ENCODE measurements at places on chromosomes 7 and 10.

- no peak for DNase-seq
Measured at GRCh38 chr7:106452031-106452851, 167.5 kb upstream of the NAMPT start.

DNA sequence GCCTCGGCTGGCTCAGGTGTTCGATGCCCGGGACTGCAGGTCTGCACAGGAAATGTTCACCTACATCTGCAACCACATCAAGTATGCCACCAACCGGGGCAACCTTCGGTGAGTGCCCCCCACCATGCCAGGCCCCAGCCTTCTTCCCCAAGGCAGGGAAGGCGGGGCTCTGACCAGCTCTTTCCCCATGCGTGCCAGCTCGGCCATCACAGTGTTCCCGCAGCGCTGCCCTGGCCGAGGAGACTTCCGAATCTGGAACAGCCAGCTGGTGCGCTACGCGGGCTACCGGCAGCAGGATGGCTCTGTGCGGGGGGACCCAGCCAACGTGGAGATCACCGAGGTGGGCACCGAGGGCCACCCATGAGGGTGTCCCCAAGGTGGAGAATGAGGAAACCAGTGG lies 7.5 kb downstream of the NOS3 start:
- DNase-seq, result no peak

DNA sequence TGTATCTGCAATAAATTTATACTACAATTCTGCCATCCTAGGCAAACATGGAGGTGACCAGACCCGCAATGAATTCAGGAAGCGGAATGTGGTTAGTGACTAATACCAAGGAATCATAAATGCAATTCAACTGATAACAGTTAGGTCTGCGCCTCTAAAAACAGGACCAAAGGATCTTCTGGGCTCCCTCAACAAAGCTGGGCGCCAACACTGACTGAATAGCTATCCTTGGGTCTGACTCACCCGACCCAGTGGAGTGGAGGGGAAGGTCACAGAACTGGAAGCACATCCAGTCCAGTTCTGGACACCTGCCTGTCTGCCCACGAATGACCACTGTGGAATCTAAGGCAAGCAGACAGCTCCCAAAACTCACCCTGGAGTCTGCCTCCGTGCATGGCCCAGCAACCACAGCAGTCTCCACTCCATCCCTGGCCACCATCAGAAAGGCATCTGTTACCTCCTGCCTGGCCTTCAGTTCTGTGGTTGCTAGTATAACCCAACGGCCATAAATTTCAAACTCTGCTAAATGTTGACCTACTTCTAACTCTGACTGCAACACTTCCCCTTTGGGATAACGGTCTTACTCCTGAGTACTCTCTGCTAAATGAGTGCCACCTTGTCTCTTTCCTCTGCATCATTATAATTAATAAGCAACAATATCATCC lies 43.0 kb upstream of the DLX6 start:
- no peak for DNase-seq

DNA sequence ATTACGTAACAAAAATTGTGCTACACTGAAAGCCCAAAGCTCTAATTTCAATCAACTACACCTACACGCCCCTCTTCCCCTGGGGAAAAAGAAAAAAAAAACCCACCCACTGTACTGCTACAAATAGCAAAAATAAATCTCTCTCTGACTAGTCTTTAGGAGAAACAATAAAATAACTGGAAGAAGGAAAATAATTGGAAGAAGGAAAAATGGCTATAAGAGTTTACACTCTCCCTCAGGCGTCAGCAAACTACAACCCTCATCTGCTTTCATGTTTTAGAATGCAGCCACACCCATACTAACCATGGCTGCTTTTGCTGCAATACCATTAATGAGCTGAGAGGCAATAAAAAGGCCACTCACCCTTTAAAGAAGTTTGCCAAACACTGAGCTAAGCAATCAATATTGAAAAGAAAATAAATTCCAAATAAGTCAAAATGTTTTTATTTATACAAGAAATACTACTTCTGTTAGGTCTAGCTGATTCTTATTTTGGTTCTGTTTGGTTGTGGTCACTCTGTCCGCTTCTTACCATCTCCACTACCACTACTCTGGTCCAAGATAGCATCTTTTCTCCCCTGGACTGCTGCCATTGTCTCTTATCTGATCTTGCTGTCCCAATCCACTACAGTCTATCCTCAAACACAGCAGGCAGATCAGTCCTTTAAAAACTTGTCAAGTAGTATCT lies 3.8 kb downstream of the MINDY3 start:
- DNase-seq, result no peak

- DNase-seq, result no peak
Measured at GRCh38 chr10:24854256-24854655, 98.2 kb downstream of the PRTFDC1 start.

All from Panc1 (cell line).